Neural crest cell (in vitro differentiated cells): ENCODE measurements at places on chromosomes 1 and 21. TPM values are rescaled to one million over a fixed set of nuclear protein-coding genes. Genes with fewer than 3 reads are reported as not detected.

GRCh38 chr21:15363921-15364320 lies 299.1 kb upstream of the NRIP1 start:
- no peak for DNase-seq
- peaks cover 34% of the 10 kb centered on the region for H3K4me1 ChIP-seq
- H3K27ac ChIP-seq = no peak overlapping the region
- H3K36me3 ChIP-seq = peaks cover 13% of the 10 kb centered on the region

- H3K27ac ChIP-seq = no peak overlapping the region
- no peak overlapping the region for H3K4me3 ChIP-seq
- peaks cover under 1% of the 10 kb centered on the region for H3K36me3 ChIP-seq
- no peaks in the 10 kb centered on the region for H3K27me3 ChIP-seq
- peaks cover 74% of the 10 kb centered on the region for H3K4me1 ChIP-seq
Observed at GRCh38 chr1:89832496-89833127, 11.8 kb downstream of the LRRC8D start.

DNA sequence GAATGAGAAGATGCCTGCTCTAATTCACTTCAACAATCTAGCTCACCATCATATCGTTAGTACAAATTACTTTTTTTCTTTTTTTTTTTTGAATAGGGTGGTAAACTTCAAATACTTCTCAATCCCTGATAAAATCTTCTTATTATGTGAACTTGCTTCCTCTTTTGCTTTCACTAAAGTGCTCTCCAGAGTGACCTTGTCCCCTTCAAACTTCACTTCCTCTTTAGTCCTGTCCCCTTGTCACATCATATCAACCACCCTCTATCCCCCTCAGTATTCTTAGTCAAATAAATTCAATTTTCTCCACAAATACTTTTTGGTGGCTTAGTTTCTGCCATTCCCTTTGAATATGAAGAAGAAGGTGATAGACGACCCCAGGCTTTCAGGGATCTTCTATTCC lies 124.9 kb upstream of the PLXNA2 start:
- H3K4me1 ChIP-seq = no peaks in the 10 kb centered on the region
- H3K27ac ChIP-seq = no peak overlapping the region
- no peaks in the 10 kb centered on the region for H3K27me3 ChIP-seq
- no peaks in the 10 kb centered on the region for H3K36me3 ChIP-seq
- DNase-seq = no peak
- no peak overlapping the region for H3K4me3 ChIP-seq

DNA sequence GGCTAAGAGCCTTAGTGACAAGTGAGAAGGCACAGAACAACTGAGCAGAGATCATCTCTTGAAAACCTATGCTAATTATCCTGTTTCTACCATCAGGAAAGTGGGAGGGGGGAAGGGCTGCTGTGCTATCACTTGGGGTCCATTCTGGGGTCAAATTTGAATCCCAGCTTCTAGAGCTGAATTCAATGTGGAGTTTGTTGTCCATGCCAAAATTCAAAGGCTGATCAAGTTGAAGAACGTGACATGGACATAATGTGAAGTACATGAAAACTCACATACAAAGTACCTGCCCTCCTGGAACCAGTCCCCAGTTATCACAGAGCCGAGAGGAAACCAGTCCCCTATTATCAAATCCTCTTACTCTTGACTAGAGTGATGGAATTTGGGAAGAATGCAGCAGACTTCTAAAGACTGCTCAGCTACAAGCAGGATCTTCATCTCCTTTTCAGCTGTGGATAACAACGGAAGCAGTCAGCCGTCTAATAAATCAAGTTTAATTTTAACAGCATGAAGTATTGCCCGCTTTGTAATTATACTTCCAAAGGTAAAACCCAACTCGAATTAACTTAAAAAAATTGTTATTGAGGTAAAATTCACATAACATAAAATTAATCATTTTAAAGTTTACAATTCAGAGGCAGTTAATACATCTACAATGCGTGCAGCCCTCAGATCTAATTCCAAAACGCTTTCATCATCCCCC lies 78.3 kb downstream of the SLC45A1 start:
- DNase-seq = no peak
- peaks cover 44% of the 10 kb centered on the region for H3K4me1 ChIP-seq
- no peak overlapping the region for H3K4me3 ChIP-seq
- H3K27me3 ChIP-seq = no peaks in the 10 kb centered on the region

DNA sequence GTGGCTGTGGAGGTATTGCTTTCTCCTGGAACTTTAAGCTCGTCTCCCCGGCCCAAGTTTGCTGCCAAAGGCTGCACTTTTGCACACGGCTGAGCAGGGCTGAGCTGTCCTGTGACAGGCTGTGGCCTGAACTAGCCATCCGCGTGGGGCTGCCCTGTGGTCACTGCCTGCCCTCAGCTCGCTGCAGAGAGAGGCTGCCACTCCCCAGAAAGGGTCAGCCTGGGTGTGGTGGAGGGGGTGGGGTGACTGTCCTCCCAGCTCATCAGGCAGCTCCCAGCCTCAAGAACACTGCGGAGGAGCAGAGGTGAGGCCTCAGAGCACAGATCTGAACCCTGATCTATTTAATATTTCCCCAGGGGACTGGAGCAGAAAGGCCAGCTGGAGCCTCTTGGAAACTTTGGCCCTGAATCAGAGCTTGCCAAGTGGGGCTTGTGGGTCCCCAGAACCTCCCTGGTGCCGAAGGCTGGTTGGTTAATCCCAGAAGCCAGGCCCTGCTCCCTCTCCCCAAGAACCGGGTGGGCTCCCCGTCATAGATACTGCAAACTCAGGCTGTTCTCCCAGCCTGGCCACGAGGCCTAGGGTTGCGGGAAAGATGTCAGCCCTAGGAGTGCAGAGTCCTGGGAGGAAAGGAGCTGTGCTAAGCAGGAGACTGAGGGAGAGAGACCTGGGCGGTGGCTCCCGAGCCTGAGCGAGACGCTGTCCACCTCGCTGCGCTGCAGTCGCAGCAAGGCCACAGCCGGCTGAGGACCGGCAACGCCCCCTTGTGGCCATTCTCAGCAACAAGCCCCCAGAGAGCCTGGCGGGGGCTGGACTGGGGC lies 125.1 kb upstream of the IPO9 start:
- peaks cover 5% of the 10 kb centered on the region for H3K36me3 ChIP-seq
- H3K4me1 ChIP-seq = peaks cover 16% of the 10 kb centered on the region
- no peak overlapping the region for H3K4me3 ChIP-seq
- DNase-seq = peak; percentile 88

DNA sequence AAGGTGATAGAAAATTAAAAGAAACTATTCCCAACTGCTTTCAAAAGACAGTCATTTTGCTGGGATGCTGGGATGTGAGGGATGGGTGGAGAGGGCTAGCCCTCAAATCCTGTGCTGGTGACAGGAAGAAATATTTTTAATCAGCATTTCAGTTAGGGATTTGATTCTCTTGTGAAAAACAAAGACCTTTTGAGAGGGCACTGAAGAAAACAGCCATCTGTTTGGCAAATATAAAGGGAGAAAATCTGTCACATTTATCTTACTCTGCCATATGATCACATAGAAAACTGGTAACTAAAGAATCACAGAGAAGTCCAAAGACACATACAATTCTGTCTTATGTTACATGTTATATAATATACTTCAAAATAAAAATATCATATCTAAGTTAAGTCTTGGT lies 12.3 kb downstream of the STXBP3 start:
- no peaks in the 10 kb centered on the region for H3K27me3 ChIP-seq
- no peak for DNase-seq
- no peak overlapping the region for H3K4me3 ChIP-seq
- H3K36me3 ChIP-seq = peaks cover 6% of the 10 kb centered on the region
- H3K4me1 ChIP-seq = no peaks in the 10 kb centered on the region

DNA sequence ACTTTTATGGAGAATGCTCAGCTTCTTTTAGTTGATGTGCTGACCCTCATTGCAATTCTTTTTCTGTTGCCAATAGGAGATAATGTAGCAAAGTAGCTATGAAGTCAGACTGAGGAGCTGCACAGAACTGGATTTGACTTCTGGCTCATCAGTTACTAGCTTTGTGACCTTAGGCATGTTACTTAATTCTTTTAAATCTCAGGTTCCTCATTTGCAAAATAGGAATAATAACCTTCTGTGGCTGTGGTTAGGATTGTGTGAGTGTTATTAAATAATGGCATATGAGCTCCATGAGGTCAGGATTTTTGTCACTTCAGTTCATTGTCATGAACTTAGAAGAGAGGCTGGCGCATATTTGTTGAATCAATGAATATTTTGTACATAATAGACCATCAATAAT lies 237.6 kb upstream of the SGIP1 start:
- H3K36me3 ChIP-seq = no peaks in the 10 kb centered on the region
- no peak for DNase-seq
- H3K4me1 ChIP-seq = peaks cover 44% of the 10 kb centered on the region
- H3K4me3 ChIP-seq = no peak overlapping the region

GRCh38 chr1:209102120-209102519 lies 481.4 kb upstream of the CAMK1G start:
- peaks cover 4% of the 10 kb centered on the region for H3K4me1 ChIP-seq
- no peak overlapping the region for H3K4me3 ChIP-seq
- peaks cover 3% of the 10 kb centered on the region for H3K27me3 ChIP-seq
- H3K27ac ChIP-seq = no peak overlapping the region

- H3K4me3 ChIP-seq = no peak overlapping the region
- H3K36me3 ChIP-seq = no peaks in the 10 kb centered on the region
- no peaks in the 10 kb centered on the region for H3K4me1 ChIP-seq
- no peak overlapping the region for H3K27ac ChIP-seq
- DNase-seq = no peak
- no peaks in the 10 kb centered on the region for H3K27me3 ChIP-seq
Observed at GRCh38 chr1:192476802-192477298, 98.7 kb upstream of the RGS1 start.

The VWA5B1 gene
- total RNA-seq = 0.30 and 0.44 TPM in 2 replicates

The IL24 gene
- not detected in 2 replicates for total RNA-seq

The LENEP gene
- 1.9 and 2.5 TPM in 2 replicates for total RNA-seq

The TMEM51 gene
- total RNA-seq = 6.6 and 6.7 TPM in 2 replicates

The LCE3D gene
- not detected in 2 replicates for total RNA-seq
